ENCODE measurements at places on chromosomes 1 and 21. TPM values are rescaled to one million over a fixed set of nuclear protein-coding genes. Genes with fewer than 3 reads are reported as not detected.

FAM110D gene
- total RNA-seq: not detected

FCAMR gene
- not detected for total RNA-seq

CENPF gene
- 28.1 TPM for total RNA-seq

ZNF593OS gene
- not detected for total RNA-seq

MYCL gene
- total RNA-seq: 0.22 TPM

PPM1J gene
- total RNA-seq: 0.65 TPM

GOLT1A gene
- not detected for total RNA-seq

SH3BGR gene
- total RNA-seq: 1.4 TPM

CD247 gene
- total RNA-seq: not detected

UBXN10 gene
- 0.32 TPM for total RNA-seq

FCER1A gene
- total RNA-seq: not detected

PTPRU gene
- 12.5 TPM for total RNA-seq

CCDC185 gene
- total RNA-seq: not detected

SDC3 gene
- 23.7 TPM for total RNA-seq

FAM131C gene
- 0.26 TPM for total RNA-seq

INSRR gene
- total RNA-seq: under 0.01 TPM

ZZZ3 gene
- 86.5 TPM for total RNA-seq

HAO2 gene
- total RNA-seq: not detected

IVL gene
- total RNA-seq: not detected

B3GALT5 gene
- 0.43 TPM for total RNA-seq

NKAIN1 gene
- total RNA-seq: 0.32 TPM

EXTL1 gene
- 0.26 TPM for total RNA-seq

PAPPA2 gene
- 2.1 TPM for total RNA-seq

TIMM17A gene
- 55.0 TPM for total RNA-seq

LYPD8 gene
- total RNA-seq: not detected

CDC14A gene
- 9.5 TPM for total RNA-seq

LRRC38 gene
- not detected for total RNA-seq

KRTAP26-1 gene
- not detected for total RNA-seq

GCLM gene
- 77.2 TPM for total RNA-seq

ACADM gene
- 55.7 TPM for total RNA-seq

NES gene
- 0.26 TPM for total RNA-seq

MAEL gene
- not detected for total RNA-seq

USH2A gene
- under 0.01 TPM for total RNA-seq

RBM8A gene
- total RNA-seq: 110 TPM

APP gene
- total RNA-seq: 217 TPM

WRAP73 gene
- 8.6 TPM for total RNA-seq

NFASC gene
- total RNA-seq: 69.4 TPM

AMY2A gene
- not detected for total RNA-seq

SPATC1L gene
- 4.7 TPM for total RNA-seq

CXADR gene
- total RNA-seq: under 0.01 TPM

MAP3K21 gene
- total RNA-seq: 0.39 TPM

CSTB gene
- 14.6 TPM for total RNA-seq

PIGV gene
- 15.3 TPM for total RNA-seq

TMEM269 gene
- not detected for total RNA-seq

COL18A1 gene
- 1.7 TPM for total RNA-seq

SH2D1B gene
- not detected for total RNA-seq

KLHDC9 gene
- 1.4 TPM for total RNA-seq

PLA2G5 gene
- not detected for total RNA-seq

KIF2C gene
- 13.6 TPM for total RNA-seq

PIK3CD gene
- 6.1 TPM for total RNA-seq

TENT5C gene
- 8.0 TPM for total RNA-seq

MEX3A gene
- total RNA-seq: 1.1 TPM

CASQ1 gene
- total RNA-seq: 0.32 TPM

TNNT2 gene
- not detected for total RNA-seq

ZNF362 gene
- 11.1 TPM for total RNA-seq
